Suppressor macrophage (primary cell): ENCODE measurements at places on chromosomes 7 and 10.

DNA sequence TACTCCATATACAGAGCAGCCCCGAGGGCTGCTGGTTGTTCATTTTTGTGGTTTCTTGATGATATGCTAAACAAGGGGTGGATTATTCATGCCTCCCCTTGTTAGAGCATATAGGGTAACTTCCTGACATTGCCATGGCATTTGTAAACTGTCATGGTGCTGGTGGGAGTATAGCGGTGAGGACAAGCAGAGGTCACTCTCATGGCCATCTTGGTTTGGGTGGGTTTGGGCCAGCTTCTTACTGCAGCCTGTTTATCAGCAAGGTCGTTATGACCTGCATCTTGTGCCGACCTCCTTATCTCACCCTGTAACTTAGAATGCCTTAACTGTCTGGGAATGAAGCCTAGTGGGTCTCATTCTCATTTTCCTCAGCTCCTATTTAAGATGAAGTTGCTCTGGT lies 31.3 kb downstream of the GNAT3 start:
- DNase-seq: no peak

GRCh38 chr10:76991621-76992020 lies 646.0 kb downstream of the KCNMA1 start:
- DNase-seq: no peak

DNA sequence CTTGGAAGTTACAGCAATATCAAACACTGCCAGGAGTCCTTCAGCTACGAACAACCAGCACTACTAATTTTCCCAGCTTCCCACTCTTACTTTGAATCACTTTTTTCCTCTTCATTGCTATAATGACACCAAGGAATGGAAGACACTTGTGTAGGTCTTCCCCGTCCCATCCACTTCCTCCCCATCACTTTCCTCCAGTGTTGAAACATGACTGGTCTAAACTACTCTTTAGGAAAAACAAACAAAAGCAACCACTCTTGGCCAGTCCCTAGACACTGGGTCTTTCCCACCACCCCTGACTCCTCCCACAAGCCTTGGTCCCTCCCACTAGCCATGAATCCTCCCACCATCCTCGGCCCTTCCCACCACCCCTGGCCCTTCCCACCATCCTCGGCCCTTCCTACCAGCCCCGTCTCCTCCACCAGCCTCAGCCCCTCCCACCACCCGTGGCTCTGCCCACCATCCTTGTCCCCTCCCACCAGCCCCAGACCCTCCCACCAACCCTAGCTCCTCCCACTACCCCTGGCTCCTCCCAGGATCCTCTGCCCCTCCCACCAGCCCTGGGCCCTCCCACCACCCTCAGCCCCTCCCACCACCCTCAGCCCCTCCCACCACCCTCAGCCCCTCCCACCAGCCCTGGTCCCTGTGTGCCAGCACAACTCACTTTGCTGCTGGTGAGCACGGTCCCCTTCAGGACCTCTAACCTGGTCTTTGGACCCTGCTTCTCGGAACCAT lies 68.5 kb downstream of the CXCL12 start:
- no peak for DNase-seq

DNA sequence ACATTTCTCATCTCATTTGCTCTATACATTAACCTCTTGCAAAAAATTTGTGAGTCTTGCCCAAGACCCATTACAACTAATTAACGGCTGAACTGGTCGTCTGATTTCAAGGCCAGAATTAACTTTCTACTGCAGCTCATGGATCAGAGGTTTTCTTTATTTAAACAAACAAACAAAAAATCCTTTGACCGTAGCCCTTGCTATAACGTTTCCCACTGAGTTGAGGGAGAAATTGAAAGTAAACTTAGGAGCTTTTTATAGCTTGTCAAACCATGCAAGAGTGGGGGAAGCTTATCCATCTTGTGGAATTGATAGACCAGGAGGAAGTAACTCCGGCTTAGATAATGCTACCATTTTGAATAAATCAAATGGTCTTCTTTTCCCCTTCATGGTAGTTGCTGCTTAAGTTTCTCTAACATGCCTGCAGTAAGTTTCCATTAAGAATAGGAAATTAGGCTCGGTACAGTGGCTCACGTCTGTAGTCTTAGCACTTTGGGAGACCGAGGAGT lies 3.3 kb downstream of the SRGN start:
- DNase-seq: no peak

DNA sequence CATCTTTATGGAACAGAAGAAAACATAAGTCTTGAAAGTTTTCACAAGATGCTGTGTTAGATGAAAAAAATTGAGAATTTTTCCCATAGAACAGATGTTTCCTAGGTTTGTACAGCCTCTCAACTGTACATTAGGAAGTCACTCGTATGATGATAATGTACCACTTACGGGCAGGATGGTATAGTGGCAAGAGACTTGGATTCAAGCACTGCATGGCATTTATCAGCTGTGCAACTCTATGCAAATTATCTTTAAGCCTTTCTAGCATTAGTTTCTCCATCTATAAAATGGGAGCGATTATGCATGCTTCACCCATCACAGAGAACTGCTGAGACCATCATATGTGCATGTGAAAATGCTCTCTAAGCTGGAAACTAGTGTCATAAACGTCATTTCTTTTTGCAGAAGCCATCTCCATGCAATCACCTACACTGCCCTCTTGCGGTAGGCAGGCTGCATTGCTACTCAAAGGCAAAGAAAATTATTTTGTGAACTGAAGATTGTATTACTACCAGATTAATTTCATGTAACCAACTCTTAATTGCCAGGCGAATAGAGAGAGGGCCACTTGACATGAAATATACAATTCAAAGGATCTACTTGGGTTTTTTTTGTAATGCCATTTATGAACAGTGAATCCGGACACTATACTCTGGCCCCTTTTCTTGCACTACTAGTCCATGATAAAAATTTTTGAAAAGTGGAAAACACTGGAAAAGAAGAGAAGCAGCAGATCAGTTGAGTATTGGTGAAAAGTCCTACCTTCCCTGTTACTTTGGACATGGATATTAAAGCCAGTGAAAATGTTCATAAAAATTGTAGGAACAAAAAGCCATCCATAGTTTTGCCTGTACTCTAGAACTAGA lies 102.3 kb downstream of the JAZF1 start:
- peak; percentile 81 for DNase-seq

DNA sequence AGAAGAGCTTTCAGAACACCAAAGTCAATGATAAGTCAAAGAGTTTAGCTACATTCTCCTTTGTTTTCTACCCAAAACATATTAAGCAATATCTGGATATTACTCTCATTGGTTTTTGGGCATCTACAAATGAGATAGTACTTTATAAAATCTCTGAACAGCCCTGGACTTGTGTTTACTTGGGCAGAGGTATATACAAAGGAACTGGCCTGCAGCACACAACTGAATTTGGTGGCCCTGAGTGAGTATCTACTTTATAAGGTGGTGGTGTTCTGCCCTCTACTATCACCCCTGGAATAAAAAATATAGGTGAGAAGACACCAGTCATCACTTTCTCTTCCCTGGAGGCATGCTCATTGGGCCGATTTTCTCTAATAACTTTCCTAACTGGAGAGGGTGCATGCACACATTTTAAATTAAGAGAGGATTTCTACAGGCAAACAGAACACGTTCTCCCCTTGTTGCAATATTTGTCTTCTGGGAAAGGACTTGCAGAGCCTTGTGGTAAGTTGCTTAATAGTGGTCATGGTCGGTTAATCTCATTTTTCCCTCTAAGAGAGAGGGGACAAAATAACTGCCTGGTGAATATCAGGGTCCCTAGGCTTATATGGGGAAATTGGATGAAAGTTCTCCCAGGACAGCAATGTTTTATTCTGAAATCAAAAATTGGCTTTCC lies 41.1 kb downstream of the OTUD1 start:
- no peak for DNase-seq

GRCh38 chr7:22348379-22348778 lies 8.6 kb downstream of the RAPGEF5 start:
- no peak for DNase-seq

DNA sequence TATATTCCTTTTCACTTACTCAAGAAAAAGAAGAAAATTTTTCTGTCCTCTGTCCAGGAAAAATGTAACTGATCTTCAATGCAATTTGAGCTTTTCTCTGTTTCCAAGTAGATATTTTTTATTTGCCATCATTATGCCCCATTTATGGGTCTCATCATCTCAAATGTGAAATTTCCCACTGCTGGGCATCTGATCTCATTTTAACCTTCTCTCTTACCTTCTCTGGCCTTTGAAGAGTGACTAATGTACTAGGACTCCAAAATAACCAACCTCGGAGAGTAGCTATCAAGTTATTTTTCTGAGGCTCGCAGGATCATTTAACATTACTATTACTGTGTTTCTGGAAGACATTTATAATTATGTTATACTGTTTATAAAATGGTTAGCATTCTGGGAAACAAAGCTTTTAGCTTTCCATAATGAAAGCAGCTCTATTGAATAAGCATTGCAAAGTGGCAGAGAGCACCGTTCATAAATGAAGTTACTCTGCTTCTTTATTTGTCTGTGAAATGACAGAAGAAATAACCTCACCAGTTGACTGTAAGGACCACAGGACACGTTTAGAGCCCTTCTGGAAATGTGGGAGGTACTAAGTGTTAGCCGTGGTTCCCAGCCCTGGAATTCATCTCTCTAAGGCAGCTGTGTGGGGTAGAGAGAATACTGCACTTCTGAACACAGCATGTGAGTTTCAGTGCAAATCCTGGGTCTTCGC lies 33.3 kb upstream of the NMT2 start:
- no peak for DNase-seq

DNA sequence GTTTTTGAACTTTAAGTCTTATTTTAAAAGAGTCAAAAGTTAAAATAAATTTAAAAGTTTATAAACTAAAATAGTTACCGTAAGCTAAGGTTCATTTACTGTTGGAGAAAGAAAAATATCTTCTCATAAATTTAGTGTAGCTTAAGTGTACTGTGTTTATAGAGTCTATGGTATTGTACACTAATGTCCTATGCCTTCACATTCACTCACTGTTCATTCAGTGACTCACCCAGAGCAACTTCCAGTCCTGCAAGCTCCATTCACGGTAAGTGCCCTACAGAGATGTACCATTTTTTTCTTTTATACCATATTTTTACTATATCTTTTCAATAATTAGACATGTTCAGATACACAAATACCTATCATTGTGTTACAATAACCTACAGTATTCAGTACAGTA lies 97.6 kb downstream of the PTN start:
- DNase-seq: no peak

DNA sequence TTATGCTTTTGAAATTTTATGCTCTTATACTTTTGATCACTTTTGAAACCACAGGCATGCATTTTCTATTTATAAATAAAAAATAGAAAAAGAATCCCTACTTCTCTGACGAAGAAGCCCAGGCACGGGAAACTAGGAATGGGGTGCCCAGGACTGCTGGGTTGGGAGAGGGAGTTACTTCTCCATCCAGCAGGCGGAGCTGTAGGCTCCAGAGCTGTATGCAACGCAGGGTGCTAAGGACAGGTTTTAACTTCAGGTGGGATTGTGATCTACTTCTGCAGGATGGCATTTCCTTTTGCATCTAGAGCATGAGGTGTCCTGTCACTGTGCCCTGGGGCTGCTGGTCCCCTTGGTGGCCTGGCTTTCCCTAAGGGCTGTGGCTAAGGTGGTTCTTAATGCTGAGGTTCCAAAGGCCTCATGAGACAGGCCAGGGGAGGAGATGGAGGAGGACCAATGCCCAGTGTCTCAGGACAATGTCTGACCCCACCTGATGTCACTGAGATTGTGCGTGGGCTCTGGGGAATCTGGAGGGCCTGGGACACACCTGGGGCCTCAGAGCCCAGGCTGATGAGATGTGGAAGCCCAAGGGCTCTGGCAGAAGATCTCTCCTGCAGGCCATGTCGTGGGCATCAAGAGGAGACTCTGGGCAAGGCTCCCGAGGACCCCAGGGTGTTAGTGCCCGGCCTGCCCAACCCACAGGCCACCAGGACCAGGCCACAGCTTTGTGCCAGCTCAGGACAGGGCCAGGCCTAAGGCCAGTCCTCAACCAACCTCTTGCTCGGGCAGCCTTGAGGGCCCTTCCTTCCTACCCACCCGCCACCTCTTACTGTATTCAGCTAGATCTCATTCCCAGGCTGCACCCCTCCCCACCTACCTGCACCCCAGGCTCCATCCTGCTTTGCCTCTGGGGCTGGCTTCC lies 507 bp downstream of the CCDC201 start:
- peak; percentile 5 for DNase-seq

- peak; percentile 94 for DNase-seq
Observed at GRCh38 chr10:35090162-35090954, at the start of gene CUL2. Gene CUL2, minus strand, starts transcription at chr10:35090341. Its CDS starts 19,024 bp downstream, at chr10:35071317.

DNA sequence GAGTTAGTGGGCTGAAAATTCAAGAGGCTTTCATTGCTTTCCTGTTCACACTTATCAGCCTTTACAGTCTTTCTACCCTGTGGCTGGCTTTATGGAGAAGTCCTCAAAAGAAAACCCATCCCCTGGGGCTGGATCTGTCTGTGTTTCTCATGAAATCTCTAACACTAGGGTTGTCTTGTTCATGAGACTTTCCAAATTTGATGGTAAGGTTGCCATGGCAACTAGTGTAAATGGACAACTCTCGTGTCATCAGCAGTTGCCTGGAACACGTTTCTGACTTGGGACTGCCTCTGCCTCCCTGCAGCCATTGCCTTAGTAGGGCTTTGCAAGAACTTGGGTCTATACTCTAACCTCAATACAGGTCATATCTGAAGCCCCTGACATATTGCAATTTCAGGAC lies 35.8 kb upstream of the PLPP4 start:
- DNase-seq: no peak

DNA sequence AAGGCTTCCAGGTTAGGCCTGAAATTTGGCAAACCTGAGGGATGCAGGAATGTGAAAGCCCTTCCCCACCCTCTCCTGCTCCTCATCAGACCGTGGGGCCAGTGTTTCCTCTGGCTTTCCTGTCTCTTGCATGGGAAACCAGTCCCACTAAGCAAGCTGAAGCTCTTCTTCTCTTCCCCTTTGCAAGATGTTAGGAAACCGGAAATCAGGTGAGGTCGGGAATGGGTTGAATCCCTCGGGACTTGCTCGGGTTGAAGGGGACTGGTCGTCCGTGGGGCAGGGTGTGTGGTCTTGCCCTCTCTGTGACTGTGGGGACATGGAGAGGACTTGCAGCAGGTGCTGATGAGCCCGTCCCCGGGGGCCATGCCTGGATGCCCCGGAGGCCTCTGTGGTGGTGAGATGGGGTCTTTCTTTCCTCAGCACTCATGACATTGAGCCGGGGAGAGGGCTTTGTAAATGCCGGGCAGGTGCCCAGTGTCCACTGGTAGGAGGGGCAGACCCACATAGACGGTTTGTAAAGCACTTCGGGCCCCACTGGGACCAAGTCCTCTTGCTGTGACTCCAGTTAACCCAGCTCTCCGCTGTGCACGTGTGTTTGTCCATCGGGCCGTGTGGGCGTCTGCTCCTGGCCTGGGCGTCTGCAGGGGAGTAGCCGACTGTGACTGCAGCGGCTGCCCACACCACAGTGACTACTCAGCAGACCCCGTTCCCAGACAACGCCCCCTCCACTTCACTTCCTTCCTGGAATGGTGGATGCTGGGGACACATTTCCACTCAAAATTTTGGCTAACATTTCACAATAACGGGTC lies 373.9 kb downstream of the GLRX3 start:
- DNase-seq: no peak

GRCh38 chr7:47670729-47671128 lies 88.8 kb upstream of the TNS3 start:
- peak; percentile 47 for DNase-seq

- DNase-seq: peak; percentile 87
Observed at GRCh38 chr7:74202841-74203556, 6.8 kb upstream of the LAT2 start.

- DNase-seq: no peak
Observed at GRCh38 chr10:110267276-110267675, 37.4 kb downstream of the SMNDC1 start.
